Osteocyte (in vitro differentiated cells): ENCODE measurements at places on chromosomes 7 and 10. TPM values are rescaled to one million over a fixed set of nuclear protein-coding genes. Genes with fewer than 3 reads are reported as not detected.

- H3K4me1 ChIP-seq = no peaks in the 10 kb centered on the region
- DNase-seq = peak; percentile 73
- H3K27ac ChIP-seq = no peak overlapping the region
- no peaks in the 10 kb centered on the region for H3K27me3 ChIP-seq
These were observed 84.1 kb upstream of the GNA12 start for GRCh38 chr7:2928256-2928612.

DNA sequence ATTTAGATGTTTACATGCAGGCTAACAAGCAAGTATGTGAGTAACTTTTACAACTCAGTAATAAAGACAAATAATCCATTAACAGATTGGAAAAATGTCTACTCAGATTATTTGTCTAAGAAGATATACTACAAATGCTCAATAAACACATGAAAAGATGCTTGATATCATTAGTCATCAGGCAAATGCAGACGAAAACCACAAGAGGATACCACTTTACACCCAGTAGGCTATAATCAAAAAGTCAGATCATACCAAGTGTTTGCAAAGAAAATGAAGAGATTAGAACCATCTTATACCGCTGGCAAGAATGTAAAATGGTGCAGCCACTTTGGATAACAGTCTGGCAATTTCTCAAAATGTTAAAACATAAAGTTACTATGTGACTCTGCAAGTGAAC lies 84.1 kb downstream of the MALSU1 start:
- no peak for DNase-seq
- no peak overlapping the region for H3K4me3 ChIP-seq
- no peaks in the 10 kb centered on the region for H3K27me3 ChIP-seq
- peaks cover 17% of the 10 kb centered on the region for H3K36me3 ChIP-seq

GRCh38 chr7:130821864-130822263 lies 87.9 kb upstream of the KLF14 start:
- peaks cover 19% of the 10 kb centered on the region for H3K27me3 ChIP-seq
- no peak overlapping the region for H3K27ac ChIP-seq
- peaks cover 13% of the 10 kb centered on the region for H3K36me3 ChIP-seq
- H3K4me1 ChIP-seq = peaks cover 13% of the 10 kb centered on the region
- H3K4me3 ChIP-seq = no peak overlapping the region

DNA sequence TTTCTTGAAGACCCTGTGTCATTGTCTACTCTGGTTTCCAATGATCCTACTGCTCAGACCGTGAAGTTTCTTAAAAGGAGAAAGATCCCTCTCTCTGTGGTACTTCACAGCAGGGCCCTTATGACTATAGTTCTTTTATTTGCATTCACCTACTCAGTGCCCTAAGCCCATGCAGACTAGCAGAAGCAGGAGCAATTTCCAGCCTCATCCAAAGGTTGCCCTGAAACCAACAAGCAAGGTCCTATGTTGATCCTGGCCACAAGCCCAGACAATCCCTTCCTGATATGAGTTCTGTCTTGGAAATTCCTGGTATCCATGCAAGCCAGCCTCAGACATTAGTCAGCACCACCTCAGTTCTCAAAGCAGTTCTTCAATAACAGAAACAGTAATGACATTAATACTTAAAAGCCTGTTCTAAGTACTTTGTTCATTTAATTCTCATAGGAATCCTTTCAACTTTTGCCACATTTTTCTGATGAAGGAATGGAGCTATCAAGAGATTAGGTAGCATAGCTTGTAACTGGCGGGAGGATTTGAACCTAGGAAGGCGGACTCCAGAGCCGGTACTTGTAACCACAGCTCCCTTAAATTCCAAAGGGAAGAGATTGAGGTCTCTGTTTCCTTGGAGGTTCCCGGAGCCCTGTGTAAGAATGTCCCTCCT lies 58.1 kb upstream of the ST8SIA6 start:
- H3K27ac ChIP-seq = peak overlapping the region; percentile 92
- peak; percentile 83 for DNase-seq
- H3K27me3 ChIP-seq = no peaks in the 10 kb centered on the region
- peak overlapping the region; percentile 42 for H3K4me3 ChIP-seq
- H3K36me3 ChIP-seq = no peaks in the 10 kb centered on the region

DNA sequence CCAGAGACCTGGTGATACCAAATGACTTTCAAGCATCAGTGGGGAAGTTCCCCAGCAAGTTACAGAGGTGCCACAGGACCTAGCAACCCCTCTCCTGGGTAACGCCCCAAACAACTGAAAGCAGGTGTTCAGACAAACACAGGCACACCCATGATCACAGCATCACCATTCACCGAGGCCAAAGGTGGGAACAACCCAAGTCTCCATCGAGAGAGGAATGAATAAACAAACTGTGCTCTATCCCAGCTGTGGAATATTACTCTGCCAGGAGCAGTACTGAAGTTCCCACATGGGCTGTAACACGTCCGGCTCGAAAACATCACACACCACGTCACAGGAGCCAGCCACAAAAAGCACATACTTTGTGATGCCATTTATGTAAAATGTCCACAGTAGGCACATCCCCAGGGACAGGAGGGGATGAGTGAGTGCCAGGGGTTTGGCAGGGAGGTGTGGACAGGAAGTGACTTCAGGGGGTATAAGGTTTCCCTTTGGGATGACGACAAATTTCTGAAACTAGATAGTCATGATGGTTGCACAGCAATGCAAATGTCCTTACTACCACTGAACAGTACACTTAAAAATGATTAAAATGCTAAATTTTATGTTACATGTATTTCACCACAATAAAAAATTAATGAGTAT lies 222.8 kb downstream of the TNS3 start:
- peaks cover 2% of the 10 kb centered on the region for H3K36me3 ChIP-seq
- H3K27ac ChIP-seq = no peak overlapping the region
- peaks cover 10% of the 10 kb centered on the region for H3K4me1 ChIP-seq
- DNase-seq = no peak
- H3K27me3 ChIP-seq = no peaks in the 10 kb centered on the region

DNA sequence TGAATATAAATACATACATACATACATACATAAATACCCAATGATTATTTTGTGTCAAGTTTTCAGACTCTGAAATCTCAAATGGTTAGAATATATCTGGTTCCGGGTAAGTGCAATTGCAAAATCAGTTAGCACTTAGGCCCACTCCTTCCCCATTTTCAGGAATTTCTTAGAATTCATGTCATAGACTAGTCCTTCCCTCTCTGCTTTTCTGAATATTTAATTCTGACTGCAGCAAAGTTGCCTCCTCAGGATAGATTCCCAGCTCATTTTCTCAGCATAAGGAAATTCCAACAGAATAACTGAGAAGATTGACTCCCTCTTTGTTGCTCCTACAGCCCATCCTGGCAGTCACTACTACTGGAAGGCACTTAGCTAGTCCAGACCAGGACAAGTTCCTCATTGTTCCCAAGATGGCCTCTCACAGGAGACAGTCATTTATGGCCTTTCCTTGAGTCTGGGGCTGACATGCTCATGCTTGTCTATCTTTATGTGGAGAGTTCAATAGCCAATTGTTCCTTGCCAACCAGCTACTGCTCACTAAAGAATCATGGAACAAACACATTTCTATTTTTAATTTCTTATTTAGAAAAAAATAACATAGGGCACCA lies 142.9 kb upstream of the ITGB1 start:
- H3K36me3 ChIP-seq = no peaks in the 10 kb centered on the region
- no peak overlapping the region for H3K4me3 ChIP-seq
- no peak for DNase-seq

DNA sequence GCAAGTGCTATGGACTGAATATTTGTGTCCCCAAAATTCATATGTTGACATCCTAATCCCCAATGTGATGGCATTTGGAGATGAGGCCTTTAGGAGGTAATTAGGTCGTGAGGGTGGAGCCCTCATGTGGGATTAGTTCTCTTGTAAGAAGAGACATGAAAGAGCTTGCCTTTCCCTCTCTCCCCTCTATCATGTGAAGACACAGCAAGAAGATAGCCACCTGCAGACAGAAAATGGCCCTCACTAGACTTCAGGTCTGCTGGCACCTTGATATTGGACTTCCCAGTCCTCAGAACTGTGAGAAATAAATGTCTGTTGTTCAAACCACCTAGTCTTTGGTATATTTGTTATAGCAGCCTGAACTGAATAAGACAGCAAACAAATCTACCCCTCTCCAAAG lies 75.1 kb upstream of the TBX20 start:
- H3K4me3 ChIP-seq = no peak overlapping the region
- no peak for DNase-seq
- no peaks in the 10 kb centered on the region for H3K27me3 ChIP-seq
- no peaks in the 10 kb centered on the region for H3K36me3 ChIP-seq
- H3K27ac ChIP-seq = no peak overlapping the region

- peaks cover 16% of the 10 kb centered on the region for H3K36me3 ChIP-seq
- no peaks in the 10 kb centered on the region for H3K27me3 ChIP-seq
- H3K27ac ChIP-seq = no peak overlapping the region
- DNase-seq = no peak
- H3K4me1 ChIP-seq = peaks cover 19% of the 10 kb centered on the region
These were observed 22.2 kb downstream of the PSPH start for GRCh38 chr7:56028942-56029630.

The COX15 gene
- total RNA-seq = 29.4 and 35.8 TPM in 2 replicates

The DPP6 gene
- total RNA-seq = not detected in 2 replicates

The BLNK gene
- not detected in 2 replicates for total RNA-seq

DNA sequence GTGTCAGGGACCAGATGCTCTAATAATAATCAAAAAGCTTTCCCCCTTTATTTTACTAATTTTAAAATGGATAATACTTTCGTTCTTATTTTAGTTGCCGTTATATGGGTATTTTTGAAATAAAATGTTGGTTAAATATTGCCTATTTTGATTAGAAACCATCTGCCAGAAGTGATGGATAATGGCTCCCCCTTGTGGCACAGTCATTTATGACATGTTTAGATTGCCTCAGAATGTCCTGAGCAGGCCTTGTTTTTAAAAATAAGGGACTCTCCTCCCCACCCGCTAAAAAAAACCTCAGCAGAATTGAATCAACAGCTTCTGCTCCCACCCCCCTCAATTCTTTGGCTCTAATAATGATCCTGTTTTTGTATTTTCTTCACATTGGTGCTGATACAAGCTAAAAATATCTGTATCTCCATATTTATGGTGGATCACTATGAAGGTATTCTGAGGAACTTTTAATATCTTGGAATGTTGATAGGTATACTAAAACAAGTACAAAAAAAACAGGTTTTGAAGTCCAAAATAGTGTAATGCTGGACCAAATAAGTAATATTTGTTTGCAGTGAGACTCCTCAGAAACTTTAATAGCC lies 38.8 kb downstream of the TMEM60 start:
- H3K27ac ChIP-seq = no peak overlapping the region
- no peak overlapping the region for H3K4me3 ChIP-seq
- no peaks in the 10 kb centered on the region for H3K27me3 ChIP-seq
- H3K4me1 ChIP-seq = peaks cover 9% of the 10 kb centered on the region
- no peak for DNase-seq

DNA sequence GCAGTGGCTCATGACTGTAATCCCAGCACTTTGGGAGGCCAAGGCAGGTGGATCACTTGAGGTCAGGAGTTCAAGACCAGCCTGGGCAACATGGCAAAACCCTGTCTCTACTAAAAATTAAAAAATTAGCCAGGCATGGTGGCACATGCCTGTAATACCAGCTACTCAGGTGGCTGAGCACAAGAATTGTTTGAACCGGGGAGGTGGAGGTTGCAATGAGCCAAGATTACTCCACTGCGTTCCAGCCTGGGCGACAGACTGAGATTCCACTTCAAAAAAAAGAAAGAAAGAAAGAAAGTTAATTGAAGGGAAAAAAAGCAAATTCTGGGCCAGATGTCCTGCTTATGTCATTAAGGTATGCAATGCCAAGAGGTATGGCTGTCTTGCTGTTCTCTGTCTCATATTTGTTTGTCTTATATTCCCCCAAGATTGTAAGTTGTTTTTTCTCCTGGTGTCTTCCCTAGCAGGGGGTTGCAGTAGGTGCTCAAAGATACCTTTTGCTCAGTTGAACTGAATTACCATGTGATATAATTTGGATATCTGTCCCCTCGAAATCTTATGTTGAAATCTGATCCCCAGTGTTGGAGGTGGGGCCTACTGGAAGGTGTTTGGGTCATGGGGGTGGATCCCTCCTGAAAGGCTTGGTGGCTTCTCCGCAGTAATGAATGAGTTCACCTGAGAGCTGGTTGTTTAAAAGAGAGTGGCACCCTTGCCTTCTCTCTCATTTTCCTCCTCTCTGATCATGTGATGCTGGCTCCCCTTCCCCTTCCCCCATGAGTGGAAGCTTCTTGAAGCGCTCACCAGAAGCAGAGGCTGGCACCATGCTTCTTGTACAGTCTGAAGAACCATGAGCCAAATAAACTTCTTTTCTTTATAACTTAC lies 60.9 kb downstream of the MYOF start:
- peaks cover 63% of the 10 kb centered on the region for H3K36me3 ChIP-seq
- H3K4me3 ChIP-seq = no peak overlapping the region
- DNase-seq = no peak
- no peaks in the 10 kb centered on the region for H3K27me3 ChIP-seq

- H3K36me3 ChIP-seq = no peaks in the 10 kb centered on the region
- no peaks in the 10 kb centered on the region for H3K4me1 ChIP-seq
- no peak overlapping the region for H3K27ac ChIP-seq
- DNase-seq = no peak
- H3K27me3 ChIP-seq = no peaks in the 10 kb centered on the region
- H3K4me3 ChIP-seq = no peak overlapping the region
These were observed 148.4 kb upstream of the STEAP1 start for GRCh38 chr7:90005836-90006235.

GRCh38 chr7:82700741-82701140 lies 257.2 kb upstream of the CACNA2D1 start:
- DNase-seq = no peak
- no peak overlapping the region for H3K27ac ChIP-seq
- H3K36me3 ChIP-seq = no peaks in the 10 kb centered on the region
- peaks cover 2% of the 10 kb centered on the region for H3K27me3 ChIP-seq

DNA sequence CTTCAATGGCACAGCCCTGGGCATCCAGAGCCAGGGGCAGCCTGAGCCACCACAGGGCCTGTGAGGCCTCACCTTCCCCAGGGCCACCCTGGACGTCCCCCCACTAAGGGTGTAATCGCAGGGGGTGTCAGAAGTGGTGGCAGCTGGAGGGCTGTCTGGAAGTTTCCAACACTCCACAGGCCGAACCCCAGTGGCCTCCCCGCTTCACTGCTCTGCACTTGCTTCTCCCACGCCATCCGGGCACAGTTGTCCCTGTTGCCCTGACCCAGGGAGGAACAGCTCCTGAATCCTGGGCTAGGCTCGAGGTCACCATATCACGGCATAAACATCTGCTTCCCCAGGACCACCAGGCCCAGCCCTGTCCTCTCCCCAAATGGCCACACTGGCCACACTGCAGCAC lies 276.6 kb downstream of the MAD1L1 start:
- H3K27ac ChIP-seq = no peak overlapping the region
- H3K36me3 ChIP-seq = peaks cover 10% of the 10 kb centered on the region
- H3K4me1 ChIP-seq = peaks cover 6% of the 10 kb centered on the region
- H3K27me3 ChIP-seq = no peaks in the 10 kb centered on the region
- DNase-seq = no peak
- H3K4me3 ChIP-seq = no peak overlapping the region

- no peak for DNase-seq
- H3K27ac ChIP-seq = no peak overlapping the region
- peaks cover 4% of the 10 kb centered on the region for H3K4me1 ChIP-seq
- H3K27me3 ChIP-seq = no peaks in the 10 kb centered on the region
- peaks cover 12% of the 10 kb centered on the region for H3K36me3 ChIP-seq
- no peak overlapping the region for H3K4me3 ChIP-seq
These were observed 80.0 kb downstream of the SHH start for GRCh38 chr7:155732286-155732685.

The TMEM130 gene
- 1.5 and 1.7 TPM in 2 replicates for total RNA-seq

The VWA2 gene
- not detected in 2 replicates for total RNA-seq

GRCh38 chr10:132862485-132863420 lies 76.8 kb upstream of the NKX6-2 start:
- no peak overlapping the region for H3K4me3 ChIP-seq
- H3K36me3 ChIP-seq = no peaks in the 10 kb centered on the region
- peaks cover 14% of the 10 kb centered on the region for H3K27me3 ChIP-seq
- H3K27ac ChIP-seq = no peak overlapping the region
- DNase-seq = peak; percentile 80
- no peaks in the 10 kb centered on the region for H3K4me1 ChIP-seq

The FLNC gene
- total RNA-seq = 26.9 and 28.6 TPM in 2 replicates

The GPR146 gene
- 1.9 and 2.8 TPM in 2 replicates for total RNA-seq
